PC-9 (cell line): ENCODE measurements at places on chromosomes 12 and 14. TPM values are rescaled to one million over a fixed set of nuclear protein-coding genes. Genes with fewer than 3 reads are reported as not detected.

DNA sequence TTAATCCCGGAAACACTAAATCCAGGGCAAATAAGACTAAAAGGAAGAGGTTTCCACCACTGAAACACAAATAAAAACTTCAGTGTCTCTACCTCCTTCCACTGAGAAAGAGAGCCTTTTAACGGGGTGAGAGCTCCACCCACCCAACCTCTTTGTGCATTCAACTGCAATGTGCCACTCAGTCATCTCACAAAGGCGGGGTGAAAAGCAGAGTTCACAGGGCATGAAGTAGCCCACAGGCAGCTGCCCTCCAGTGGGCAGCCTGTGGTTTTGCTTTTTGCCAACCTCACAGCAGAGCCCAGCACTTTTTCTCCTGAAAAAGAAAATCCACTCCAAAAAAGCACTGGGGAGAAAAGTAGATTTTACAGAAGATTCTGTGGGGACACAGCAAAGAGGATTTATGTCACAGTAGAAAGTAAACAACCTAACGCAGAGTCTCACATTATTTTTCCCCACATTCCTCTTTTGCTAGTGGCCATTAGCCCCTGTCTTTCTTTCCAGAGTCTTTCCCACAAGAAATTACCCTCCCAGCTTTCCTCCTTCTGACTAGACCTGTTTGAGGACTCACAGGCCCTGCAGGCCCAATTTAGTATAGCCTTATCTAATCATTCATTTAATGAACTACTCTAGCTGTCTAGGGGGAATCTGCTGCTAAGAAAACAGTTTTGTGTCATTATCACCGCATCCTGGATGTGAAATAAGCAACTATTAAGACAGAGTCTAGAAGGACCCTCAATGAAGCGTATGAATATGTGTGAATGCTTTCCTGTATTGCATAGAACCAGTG lies 753.8 kb upstream of the FOXG1 start:
- no peak for DNase-seq

- no peak for DNase-seq
Observed at GRCh38 chr14:21106176-21106497, 5.3 kb downstream of the TMEM253 start.

DNA sequence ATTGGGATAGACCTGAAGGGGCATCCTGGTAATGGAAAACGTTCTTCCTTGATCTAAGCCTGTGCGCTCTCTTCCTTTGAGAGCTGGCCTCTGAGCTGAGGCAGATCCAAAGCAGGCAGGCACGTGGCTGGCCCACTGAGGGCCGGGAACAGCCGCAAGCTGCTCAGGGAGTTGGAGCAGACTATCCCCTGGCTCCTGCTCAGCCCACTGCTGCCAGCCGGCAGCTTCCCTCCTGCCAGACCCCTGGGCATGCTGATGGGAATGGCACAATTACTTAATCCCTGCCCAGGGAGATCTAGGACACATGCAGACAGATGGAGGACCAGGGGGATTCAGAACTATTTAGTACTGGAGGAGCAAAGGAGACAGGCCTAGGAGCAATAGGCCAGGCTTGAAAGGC lies 14.4 kb downstream of the NEUROD4 start:
- no peak for DNase-seq

DNA sequence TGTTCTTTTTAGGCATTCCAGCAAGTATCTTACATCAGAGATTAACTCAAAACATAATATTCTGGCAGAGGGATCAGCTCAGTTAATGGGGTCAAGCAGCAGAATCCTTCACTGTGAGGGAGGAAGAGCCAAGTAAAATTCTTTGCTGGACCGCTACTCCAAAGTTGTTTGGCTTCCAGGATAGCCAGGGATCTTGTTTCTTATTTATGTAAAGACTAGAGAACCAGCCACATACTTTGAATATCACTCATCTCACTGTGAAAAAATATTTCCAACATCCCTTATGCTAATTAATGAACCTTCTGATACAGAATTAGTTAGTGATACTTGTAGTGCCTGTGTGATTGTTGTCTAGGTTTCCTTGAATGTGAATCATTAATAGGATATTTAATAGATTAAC lies 94.2 kb downstream of the PLEKHA5 start:
- DNase-seq = no peak

- DNase-seq = no peak
Observed at GRCh38 chr12:94141892-94142291, 6.5 kb upstream of the PLXNC1 start.

GRCh38 chr12:113326775-113327395 lies 8.0 kb downstream of the SLC8B1 start:
- DNase-seq = no peak

HOXC10 gene
- total RNA-seq = 1.1 and 1.4 TPM in 2 replicates
